ENCODE measurements at places on chromosomes 5 and 9. TPM values are rescaled to one million over a fixed set of nuclear protein-coding genes. Genes with fewer than 3 reads are reported as not detected.

The PDGFRB gene
- total RNA-seq: 1.3 TPM

The TCF7 gene
- 0.29 TPM for total RNA-seq

The SLC36A3 gene
- total RNA-seq: not detected

The PPP2CA gene
- 92.1 TPM for total RNA-seq

The FST gene
- total RNA-seq: 1.9 TPM

The PCDHB1 gene
- not detected for total RNA-seq

The PHF24 gene
- total RNA-seq: not detected

The SPAG8 gene
- not detected for total RNA-seq

The CDX1 gene
- not detected for total RNA-seq

The IL3 gene
- total RNA-seq: not detected

The C5orf63 gene
- total RNA-seq: 3.6 TPM

The PTGR1 gene
- total RNA-seq: 30.1 TPM

The FKTN gene
- 29.7 TPM for total RNA-seq

The C9orf43 gene
- total RNA-seq: 1.2 TPM

The ANKRD18B gene
- total RNA-seq: 2.0 TPM

The GRIA1 gene
- 0.33 TPM for total RNA-seq

The FOXD4L4 gene
- 0.19 TPM for total RNA-seq

The OR1L8 gene
- total RNA-seq: 0.76 TPM

The POU5F2 gene
- 2.2 TPM for total RNA-seq

The IL31RA gene
- total RNA-seq: 1.6 TPM

The WDR5 gene
- total RNA-seq: 32.9 TPM

The SLC6A7 gene
- not detected for total RNA-seq

The GRXCR2 gene
- not detected for total RNA-seq

The BAAT gene
- not detected for total RNA-seq

The IL9 gene
- not detected for total RNA-seq

The ISCA1 gene
- total RNA-seq: 32.2 TPM

The PCDHA9 gene
- under 0.01 TPM for total RNA-seq

The PCDHGB6 gene
- total RNA-seq: 6.2 TPM

The SKP2 gene
- 46.0 TPM for total RNA-seq

The NRG2 gene
- total RNA-seq: 0.96 TPM

The ORM2 gene
- not detected for total RNA-seq

The ZNF169 gene
- 5.2 TPM for total RNA-seq

The ARSI gene
- total RNA-seq: 0.19 TPM

The ABCA2 gene
- total RNA-seq: 12.4 TPM

The PROB1 gene
- 7.2 TPM for total RNA-seq

The CENPK gene
- total RNA-seq: 14.0 TPM

The SH2D3C gene
- 85.9 TPM for total RNA-seq

The KLHL3 gene
- total RNA-seq: 20.7 TPM

The DMRT1 gene
- 0.19 TPM for total RNA-seq

The PCDHGC5 gene
- 1.4 TPM for total RNA-seq

The SGCD gene
- total RNA-seq: 0.19 TPM

The TARS1 gene
- total RNA-seq: 220 TPM

The SCAI gene
- total RNA-seq: 8.5 TPM

The BHMT2 gene
- total RNA-seq: 3.0 TPM

The ADRB2 gene
- total RNA-seq: 6.5 TPM
